ENCODE measurements at places on chromosomes 6 and 20.

DNA sequence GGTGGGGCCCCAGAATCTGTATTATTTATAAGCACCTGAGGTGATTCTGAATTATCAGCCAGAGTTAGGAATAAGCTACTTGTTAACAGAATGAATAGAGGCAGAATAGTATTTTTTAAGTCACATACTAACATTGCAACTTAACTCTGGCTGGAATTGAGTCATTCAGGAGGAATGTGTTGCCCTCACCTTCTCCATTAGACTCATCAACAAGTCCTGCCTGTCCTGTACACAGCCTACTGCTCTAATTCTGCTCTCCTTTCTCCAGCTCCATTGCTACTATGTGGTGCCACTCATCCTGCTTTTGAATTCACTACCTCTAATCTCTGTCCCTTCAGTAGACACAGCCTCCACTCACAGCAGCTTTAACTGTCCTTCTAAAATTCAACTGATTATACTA, 669.4 kb downstream of the DHX35 start:
- DNase-seq, result no peak

DNA sequence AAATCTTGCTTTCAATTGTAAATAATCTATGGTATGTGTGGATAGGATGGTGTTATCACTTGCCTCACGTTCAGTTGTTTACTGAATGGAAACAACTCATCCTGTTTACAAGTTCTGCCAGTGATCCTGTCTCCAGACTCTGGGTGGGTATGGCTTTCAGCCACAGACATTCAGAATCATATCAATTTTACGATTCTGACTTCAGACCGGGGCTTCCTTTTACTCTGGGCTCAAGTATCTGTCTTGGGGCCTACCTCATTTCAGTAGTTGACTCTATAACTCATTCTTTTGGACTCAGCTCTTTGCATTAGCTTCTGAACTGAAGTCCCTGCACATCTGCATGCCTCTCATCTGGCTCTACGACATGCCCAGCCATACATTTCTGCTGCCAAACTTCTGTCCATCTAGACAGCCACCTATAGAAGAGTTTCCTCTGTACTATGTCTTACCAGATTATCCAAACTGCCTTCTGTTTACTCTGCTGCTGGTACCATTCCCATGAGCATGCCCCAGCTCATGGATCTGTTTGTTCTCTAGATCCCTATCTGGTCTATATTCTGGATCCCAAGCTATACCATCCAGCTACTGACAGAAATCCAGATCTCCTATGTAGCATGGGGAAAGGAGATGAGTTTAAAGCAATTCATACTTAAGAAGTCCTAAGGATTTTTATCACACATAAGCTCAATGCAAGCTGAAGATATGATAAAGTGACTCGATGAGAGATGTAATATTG, 34.3 kb downstream of the FYN start:
- no peak for DNase-seq

DNA sequence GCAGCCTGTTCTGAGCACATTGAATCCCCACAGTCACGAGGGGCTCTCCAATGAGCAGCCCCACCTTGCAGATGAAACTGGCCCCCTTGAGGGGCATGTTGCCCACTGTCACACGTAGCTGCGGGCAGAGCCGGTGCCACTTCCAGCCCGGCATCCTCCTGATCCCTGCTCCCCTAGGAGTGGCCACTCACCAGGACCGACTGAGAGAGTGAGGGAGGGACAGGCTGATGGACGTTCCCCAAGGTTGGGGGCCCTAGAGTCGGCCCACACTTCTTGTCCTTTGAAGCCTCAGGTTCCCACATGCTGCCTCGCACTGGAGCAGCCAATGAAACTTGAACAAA, 10.5 kb downstream of the ENTPD6 start:
- DNase-seq, result no peak

- DNase-seq, result no peak
Observed at GRCh38 chr20:51886341-51886740, 84.0 kb upstream of the SALL4 start.

GRCh38 chr20:49674383-49675352, 39.0 kb downstream of the B4GALT5 start:
- no peak for DNase-seq

- DNase-seq, result no peak
Observed at GRCh38 chr20:32634041-32634805, 39.5 kb downstream of the C20orf203 start.

DNA sequence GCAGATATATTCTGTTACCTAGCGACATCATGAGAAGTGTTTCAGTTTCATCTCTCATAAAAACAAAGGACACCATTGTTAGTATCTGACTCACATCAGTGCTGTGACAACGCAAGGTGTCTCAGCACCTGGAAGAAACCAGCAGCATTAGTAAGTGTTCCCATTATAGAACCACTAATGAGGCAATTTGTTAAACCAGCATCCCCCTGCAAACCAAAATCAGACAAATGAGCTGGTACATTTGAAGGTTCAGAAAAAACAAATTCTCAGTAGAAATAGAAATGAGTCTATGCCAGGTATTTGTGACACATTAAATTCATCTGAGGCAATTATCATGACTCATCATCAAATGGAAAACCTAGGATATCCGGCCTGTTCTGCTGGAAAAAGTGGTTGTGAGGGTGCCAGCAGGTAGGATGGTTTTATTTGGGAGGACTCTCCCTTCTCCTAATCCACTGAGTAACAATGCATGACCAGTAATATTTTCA, 151.7 kb downstream of the TMEM200A start:
- no peak for DNase-seq

DNA sequence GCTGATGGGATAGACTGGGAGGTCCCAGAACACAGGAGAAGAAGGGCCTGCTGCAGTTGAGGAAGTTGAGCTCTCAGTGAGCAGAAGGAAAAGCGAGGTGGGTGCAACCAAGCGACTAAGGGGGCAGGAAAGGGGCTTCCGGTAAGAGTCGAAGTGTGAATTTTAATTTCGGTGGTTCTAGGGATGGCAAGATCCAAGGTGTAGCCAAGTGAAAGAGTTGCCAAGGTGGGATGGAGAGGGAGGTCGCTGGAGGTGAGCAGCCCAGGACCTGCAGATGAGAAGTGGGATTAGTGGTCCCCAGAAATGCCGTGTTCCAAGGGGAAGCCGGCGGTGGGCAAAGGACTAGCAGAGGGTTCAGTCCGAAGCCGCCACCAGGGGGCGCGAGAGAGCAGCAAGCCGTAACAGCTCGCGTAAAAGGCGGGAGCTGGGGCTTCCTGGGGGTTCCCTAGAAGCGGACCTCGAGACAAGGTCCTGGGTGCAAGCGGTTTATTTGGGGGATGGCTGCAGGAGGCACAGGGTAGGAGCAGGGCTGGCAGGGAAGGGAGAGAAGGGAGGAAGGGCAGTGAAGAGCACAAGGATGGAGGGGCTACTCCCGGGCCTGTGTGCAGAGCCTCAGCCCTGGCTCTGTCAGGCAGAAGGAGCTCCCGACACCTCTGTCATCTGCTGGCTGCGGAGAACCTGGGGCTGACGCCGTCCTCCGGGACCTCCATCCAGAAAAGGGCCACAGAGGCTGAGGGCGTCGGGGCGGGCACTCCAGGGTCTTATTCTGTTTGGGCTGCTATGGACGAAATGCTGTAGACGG, 103.6 kb downstream of the PAX1 start:
- no peak for DNase-seq

DNA sequence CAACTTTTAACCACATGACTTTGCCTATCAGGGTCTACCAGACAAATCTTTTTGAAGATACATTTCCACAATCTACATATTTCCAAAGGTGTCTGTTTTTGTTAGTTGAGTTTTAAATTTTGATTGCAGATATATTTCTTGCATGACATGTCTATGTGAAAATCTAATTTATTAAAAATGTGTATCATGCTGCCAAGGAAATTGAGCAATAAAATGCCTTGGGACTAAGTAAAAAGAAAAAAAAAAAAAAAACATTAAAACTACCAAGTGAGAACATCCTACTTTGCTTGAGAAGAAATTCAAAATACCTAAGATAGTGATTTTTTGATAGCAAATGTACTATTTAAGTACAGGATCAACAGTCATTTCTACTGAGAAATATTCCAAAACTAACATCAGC, 17.7 kb downstream of the SLC17A5 start:
- DNase-seq, result no peak

All from inflammatory macrophage treated with lipopolysaccharide for 1 hour (primary cell).